ENCODE measurements at places on chromosomes 1 and 21.

DNA sequence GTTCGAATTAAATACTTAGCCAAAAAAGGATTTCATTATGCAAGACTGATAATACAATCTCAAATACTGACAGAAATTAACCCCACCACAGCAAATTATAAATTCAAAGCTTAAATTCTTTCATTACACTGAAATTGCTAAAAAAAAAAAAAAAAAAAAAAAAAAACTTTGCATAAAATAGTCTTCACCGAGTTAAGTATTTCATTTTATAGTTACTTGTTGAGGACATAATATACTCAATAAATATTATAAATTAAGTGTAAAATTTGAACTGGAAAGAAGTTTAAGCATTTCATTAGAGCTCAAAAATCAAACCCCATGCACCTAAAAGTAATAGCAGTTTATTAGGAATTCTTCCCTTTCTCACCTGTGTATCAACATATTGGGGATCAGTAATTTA is 1.9 kb upstream of the PSMG1 start:
- no peak for DNase-seq

DNA sequence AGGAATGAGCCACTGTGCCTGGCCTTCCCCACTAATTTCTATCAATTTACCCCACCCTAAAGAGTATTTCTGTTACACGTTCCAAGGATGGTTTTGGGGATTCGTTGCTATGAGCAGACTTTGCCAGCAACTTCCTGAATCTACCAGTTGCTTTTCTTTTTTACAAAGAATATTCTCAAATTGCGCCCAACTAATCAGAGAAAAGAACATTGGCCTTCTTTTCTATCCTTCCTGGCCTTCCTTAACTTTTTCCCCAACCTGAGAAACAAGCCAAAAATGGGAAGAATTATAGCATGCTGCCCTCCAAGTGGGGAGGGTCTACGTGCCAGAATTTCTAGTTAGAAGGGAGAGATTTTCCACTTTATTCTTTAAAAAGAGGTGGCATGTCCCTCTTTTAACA is 44.9 kb upstream of the SLC45A1 start:
- DNase-seq = no peak

GRCh38 chr1:211378844-211379243 is 52.2 kb downstream of the TRAF5 start:
- DNase-seq = no peak

- DNase-seq = no peak
Measured at GRCh38 chr1:232445361-232446106, 184.4 kb downstream of the SIPA1L2 start.

DNA sequence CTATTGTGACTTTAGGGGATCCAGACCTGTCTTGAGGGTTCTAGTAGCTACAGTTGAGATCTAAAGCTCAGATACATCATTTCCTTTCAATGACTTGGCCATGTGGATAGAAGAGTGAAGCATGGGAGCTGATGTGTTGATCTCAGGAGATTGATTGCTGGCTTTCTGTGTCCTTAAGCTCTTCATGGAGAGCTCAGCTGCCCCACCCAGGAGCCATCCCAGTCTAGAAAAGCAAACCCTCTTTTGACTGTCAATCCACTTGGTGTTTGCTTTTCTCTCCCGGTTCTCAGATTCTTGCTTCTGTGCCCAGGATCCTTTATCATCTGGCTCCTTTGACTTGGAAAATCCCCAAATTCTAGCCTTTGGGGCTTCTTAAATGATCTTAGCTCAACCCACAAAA is 87.2 kb downstream of the ATP1A1 start:
- DNase-seq = no peak

GRCh38 chr1:66968574-66968973 is 43.8 kb downstream of the MIER1 start:
- DNase-seq = no peak

DNA sequence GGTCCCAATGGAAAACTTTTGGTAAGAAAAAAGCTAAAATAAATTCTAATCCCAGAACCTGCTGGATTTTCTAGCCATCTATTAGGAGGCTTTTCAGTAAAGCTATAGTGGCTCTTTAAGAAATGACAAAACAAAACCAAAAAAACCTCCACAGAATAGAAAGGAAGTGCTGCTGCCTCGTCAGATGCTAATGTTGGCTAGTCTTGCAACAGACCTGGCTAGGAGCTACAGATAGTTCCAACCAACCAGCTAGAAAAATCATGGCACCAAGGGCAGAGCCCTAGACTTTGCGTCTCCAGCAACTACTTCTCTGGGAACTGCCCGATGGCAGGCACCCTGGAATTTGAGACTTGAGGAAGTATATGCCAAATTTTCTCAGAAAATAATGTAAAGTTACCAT is 7.6 kb downstream of the CD101 start:
- peak; percentile 19 for DNase-seq

GRCh38 chr1:38533772-38534472 is 325.6 kb downstream of the RRAGC start:
- DNase-seq = no peak

GRCh38 chr1:39216771-39217170 is 12.3 kb downstream of the MACF1 start:
- DNase-seq = no peak

GRCh38 chr21:17495680-17496079 is 17.2 kb upstream of the CXADR start:
- DNase-seq = no peak

DNA sequence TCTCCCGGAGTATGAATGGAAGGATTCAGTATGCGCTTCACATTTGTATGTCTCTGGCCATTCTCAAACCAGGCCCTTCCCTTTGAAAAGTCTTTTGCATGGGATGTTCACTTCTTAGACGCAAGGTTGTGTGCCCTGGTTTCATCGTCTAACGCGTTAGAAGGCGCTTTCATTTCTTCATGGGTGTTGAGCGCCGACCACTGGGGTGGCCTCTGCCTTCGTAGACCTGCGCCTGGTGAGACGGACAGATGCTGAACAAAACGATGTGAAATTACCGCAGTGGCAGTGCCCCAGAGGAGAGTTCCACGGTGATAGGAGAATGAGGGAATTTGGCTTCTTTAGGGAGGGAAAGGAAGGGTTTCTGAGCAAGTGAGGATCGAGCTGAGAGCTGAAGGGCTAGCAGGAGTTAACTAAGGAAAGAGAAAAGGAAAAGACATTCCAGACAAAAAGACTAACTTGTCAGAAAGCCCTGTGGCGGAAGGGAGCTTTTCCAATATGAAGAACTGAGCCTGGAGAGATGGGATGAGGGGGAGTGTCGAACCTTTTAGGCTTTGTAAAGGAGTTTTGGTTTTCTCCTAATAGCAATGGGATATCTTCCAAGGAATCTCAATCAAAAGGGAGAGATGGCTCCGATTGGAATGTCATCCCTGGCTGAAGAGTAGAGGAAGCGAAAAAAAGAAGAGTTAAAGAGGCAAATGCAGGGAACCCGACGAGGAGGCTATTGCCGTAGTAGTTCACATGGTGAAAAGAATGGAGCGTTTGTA is 951 bp downstream of the GGPS1 start:
- peak; percentile 66 for DNase-seq

DNA sequence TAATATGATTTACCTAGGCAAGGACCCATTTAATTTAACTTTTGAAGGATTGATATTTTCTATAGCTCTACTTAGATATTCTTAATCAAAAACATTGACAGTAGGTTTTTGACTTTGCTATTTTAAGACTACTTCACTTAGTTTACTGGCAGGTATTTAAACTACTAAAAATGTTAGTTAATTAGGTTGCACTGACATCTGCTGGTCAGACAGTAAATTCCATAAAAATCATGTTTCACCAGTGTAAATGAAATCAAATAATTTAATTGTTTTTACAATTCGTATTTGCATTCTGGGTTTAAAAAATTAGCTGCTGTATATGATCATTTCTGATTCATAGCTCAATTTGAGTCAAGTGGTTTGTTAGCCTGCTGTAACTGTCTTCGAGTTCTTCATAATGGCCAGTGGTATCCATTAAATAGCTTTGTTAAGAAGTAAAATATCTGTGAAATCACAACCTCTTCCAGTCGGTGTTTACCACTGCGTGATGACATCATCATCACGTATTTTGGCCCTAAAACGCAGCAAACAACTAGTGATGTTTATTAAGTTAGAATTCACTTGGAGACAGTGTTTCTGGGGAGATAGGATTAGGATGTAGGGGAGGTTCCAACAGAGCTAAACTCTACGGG is 26.2 kb downstream of the EXTL2 start:
- peak; percentile 56 for DNase-seq

DNA sequence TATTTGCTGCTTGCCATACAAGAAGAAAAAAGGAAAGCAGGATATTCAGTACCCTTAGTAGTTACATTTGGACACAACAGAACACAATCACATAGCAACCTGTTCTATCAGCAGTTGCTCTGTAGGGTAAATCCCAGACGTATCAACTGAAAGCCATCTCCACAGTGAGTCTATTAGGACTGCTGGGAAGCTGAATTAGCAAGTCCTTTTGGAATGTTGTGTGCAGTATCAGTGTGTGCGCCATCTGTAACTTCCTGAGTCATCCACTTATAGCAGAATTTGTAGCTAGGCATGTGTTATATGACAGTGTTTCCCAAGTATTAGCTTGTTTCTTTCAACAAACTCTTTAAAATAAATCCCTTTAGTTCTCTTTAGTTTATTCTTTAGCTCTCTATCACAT is 21.3 kb downstream of the CCDC30 start:
- no peak for DNase-seq

GRCh38 chr1:77412069-77412819 is 130.4 kb downstream of the AK5 start:
- no peak for DNase-seq

- no peak for DNase-seq
Measured at GRCh38 chr1:95073446-95073845, 695 bp upstream of the ALG14 start.

GRCh38 chr1:77688939-77689338 is 6.5 kb upstream of the ZZZ3 start:
- no peak for DNase-seq

DNA sequence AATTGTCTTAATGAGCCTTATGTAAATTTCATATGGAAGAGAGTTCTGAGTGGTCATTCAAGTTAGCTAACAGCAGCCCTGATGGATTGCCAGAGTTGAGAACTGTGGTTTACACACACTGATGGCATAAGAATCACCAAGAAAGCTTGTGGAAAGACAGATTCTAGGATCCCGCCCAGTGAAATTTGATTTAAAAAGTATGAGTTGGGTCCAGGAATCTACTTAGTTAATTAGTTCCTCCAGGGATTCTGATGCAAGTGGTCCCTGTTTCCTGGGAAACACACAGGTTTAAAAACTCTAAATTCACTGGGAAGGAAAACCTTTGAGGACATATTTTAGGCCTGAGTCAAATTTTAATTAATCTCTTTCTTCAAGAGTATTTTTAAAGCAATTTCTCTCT is 144.3 kb downstream of the NTPCR start:
- DNase-seq = no peak

- DNase-seq = peak; percentile 42
Measured at GRCh38 chr1:31593770-31594632, 17.7 kb downstream of the TINAGL1 start.

DNA sequence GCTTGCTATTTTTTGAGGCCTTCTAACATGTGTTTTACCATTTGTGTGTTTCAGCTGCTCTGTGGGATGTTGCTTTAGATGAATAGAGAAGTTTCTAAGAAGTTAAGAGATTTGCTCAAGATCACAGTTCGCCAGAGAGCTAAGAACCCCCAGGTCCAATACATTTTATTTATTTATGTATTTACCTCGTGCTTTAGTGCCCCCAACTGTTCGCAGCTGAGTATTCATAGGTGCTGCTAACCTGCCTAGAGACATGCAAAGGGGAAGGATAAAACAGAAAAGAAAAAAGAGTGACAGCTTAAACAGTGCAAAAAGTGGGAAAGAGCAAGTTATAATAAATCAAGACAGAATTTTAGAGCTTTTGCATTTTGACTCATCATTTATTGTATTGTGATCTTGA is 31.1 kb downstream of the NFYC start:
- no peak for DNase-seq

DNA sequence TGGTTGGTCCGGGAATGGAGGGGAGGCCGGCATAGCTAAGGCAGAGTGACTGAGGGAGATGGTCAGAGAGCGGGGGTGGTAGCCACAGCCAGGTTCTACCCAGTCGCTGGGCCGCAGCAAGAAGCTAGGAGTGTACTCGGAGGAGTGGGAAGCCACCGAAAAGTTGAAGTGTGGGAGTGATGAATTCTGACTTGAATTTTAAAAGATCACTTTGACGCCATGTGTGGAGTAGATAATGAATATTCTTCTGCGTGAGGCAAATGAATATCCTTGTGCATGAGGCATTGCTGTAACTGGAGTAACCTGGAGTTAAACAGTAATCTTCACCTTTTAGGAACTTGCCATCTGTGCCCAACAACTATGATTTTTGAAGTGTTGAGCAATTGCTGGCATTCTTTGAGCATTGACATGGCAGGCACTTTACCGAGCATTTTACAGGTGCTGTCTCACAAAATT is 6.9 kb downstream of the CTPS1 start:
- DNase-seq = no peak

- no peak for DNase-seq
Measured at GRCh38 chr21:14657241-14658008, 111.3 kb upstream of the SAMSN1 start.

DNA sequence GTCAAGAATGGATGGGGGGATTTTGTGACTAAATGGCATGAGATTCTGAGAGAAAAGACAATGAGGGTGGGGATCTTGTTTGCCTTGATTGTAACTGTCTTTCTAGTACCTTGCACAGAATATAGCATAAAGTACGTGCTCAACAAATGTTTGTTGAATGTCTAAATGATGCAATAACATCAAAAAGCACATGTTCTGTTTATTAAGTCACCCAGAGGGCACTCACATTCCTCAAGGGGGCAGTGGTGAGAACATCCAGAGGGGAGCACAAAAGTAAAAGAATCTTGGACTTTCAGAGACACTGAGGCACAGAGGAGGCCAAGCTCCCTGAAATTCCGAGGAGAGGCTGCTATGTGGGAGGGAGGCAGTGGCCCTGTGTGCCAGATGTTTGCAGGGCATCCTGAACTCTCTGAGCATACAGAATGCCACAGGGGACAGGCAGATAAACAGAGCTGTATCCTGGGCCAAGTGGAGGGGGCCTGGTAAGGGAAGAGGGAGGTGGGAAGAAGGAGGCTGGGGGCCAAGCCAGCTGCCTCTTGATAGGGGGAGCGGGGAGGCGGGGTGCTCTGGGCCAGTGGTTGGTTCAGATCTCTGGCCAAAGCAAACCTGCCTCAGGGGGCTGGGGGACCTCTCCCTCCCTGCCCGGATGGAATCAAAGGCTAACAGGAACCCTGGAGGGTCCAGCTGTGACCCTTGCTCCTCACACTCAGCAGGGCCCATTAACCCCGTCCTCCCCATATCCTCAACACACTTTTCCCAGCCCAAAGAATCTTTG is 6.5 kb upstream of the ATP1A2 start:
- peak; percentile 14 for DNase-seq
